ENCODE measurements at places on chromosomes 6 and 20.

DNA sequence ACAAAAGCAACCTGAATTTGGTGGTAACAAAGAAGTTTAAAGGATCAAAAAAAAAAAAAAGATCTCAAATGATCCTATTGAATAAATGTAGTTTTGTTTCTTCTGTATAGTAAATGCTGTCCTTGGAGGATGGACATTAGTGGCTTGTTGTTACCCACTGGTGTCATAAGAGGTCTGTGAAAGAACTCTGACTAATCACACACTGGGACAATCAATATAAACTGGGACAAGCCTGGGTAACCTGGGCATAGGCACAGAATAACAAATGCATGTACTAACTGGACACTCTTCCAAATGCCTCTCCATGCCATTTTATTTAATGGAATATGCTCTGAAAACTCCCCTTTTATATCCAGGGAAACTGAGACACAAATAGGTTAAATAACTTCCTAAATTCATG, 241.4 kb downstream of the DOK5 start:
- DNase-seq: no peak

DNA sequence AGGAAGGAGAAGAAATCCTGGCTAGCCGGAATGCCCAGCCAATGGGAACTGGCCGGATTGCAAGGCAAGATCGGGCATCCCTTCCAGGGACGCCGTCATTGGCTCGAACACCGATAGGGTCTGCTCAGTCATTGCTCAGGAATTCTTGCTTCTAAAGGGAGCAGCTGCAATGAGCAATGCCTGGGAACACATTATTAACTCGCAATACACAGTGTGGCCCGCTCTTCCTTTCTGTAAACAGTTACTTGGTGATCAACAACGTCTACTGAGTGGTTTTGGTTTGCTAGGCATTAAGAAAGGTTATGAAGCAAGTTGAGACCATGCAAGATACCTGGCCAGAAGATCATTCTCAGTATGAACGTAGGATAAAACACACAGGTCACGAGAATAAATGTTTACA, 165.4 kb upstream of the CITED2 start:
- peak; percentile 72 for DNase-seq

DNA sequence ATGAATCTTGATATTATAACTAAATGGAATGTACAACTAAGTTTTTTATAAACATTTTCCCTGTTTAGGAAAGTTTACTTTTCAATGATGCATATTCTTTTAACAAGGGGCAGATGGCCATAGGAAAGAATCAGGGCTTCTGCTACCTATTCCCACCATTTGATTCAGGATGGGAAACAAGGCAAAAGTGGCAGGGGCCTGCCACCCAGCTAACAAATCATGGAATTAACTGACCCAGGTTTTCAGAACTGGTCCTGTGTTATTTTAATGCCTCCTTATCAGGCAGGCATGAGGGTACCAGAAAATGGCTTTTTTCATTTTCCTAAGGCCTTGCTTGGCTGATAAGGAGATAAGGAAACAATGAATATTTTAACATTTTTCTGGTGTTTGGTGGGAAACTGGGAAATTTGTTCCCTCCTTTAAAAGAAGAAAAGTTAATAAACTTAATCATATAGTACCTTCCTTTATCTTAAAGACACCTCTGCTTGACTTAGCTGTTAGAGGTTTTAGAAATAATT, 6.7 kb downstream of the POU3F2 start:
- DNase-seq: no peak

DNA sequence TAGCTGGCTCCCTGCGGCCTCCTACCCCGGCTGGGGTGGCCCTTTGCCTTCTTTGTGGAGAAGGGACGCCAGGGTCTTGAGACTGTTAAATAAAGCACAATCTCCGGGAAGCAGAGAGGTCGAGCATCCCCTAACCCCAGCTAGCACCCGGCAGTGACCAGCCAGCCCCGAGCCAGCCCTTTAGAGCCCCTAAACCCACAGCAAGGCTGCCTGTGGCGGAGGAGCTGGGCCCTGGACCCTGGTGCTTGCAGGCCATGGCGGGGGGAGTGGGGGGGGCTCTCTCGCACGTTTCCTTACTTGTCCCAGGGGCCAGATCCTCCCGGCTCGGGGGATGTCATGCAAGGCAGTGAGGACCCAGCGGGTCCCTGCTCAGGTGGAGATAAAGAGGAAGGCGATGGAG, 49.2 kb upstream of the GATA5 start:
- DNase-seq: no peak

DNA sequence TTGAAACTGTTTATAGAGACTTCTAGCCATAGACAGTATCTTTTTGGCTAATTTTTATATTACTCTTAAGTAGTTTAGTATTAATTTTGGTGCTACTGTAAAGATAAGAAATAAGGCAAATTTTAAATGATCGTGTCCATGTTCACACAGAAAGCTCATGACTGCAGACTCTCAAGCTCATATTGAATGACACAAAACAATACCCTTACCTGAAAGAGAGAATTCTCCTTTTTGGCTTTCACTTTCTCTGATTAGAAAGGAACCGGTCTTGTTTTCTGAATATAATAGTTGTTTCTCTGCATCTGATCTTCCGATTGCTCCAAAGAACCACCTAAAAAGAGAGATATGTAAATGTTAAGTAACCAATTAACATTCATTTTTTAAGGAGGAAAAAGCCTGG, 57.0 kb downstream of the FRK start:
- no peak for DNase-seq

GRCh38 chr6:25883991-25884390, 9.9 kb upstream of the SLC17A3 start:
- no peak for DNase-seq

- no peak for DNase-seq
These were observed 2.1 kb downstream of the KHDRBS2 start for GRCh38 chr6:62283796-62284411.

DNA sequence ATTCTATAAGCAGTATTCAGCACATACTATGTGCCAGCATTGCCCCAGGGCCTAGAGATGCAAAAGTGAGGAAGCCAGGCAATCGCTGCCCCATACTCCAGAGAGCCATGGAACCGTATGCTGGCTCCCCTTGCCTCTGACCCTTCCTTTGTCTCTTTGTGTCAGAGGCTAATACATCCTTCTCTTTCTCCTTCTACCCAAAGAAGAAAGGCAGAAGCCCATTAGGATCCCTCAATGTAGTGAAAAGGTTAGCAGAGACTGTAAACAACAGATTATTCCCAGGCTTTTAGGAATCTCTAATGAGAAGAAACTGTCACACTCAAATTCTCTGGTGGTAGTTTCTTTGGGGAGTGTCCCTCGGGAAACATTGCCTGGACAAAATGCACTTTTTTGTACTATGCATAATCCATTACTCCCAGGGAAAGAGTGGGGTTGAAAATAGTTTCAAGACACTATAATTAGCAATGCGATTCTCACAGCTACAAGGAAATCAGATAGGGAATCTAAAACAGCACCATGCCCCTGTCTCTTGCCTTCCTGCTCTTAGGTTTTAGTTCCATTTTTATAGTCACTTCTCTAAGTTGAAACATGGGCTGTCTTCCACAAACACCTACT, 325.2 kb upstream of the CNR1 start:
- no peak for DNase-seq

- DNase-seq: no peak
These were observed 136.8 kb downstream of the EPHA7 start for GRCh38 chr6:93282521-93283031.

GRCh38 chr20:37235065-37235464, 26.5 kb downstream of the GHRH start:
- no peak for DNase-seq

DNA sequence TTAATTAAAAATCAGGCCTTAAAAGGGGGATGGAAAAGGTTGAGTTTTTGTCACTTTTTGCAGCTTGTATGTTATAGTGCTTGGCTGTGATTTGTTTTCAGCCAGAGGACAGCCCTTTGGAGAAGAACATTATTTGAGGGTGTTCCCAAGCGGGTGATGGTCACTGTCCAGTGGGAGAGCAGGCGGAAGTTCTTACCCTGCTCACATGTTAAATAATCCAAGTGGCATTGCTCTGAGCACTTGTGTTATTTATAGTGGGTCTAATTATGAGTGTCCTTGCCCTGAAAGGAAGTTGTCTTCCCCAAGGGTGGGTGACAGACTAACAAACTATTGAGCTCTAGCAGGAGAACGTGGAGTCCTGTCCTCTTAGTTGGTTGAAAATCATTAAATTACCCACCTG, 49.5 kb downstream of the DOK5 start:
- DNase-seq: no peak

DNA sequence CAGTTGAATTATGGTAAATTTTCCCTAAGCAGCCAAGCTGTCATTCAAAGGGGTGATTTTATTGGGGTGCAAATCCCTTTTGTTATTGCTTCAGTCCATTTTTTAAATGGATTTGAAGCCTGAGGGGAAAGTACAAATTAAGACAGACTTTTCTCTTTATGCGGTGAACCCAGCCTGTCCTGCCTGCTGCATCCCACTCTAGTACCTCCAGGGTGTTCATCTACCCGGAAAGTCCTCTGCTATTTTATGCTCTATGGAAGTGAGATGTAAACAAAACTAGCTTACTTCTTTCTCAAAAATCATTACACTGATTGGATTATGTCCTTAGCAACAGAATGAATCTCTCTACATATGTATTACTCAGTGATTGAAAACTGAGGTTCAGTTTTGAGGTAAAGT, 1088.9 kb upstream of the CITED2 start:
- DNase-seq: no peak

GRCh38 chr20:297925-298775, 780 bp downstream of the ZCCHC3 start:
- DNase-seq: peak; percentile 89
